ENCODE measurements at places on chromosomes 12 and 14.

- DNase-seq, result peak; percentile 73
Observed at GRCh38 chr12:33438851-33439586, 600 bp downstream of the SYT10 start.

DNA sequence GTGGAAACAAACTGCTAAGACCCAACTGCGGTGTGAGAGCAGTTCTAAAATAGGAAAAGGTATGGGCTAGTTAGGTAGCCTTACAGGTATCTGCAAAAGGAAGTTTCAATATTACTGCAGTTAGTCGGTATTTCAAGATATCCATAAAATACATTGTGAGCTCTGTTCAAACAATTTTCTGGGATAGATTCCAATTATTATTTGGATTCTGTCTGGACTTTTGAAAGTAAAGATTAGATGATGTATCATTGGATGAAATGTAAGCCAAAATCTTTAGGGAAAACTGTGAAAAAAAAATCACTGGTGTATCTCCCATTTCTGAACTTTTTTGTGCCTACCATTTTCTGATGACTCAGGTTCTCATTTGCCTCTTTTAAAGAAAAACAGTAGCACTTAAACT is 621.6 kb downstream of the CCER1 start:
- no peak for DNase-seq

DNA sequence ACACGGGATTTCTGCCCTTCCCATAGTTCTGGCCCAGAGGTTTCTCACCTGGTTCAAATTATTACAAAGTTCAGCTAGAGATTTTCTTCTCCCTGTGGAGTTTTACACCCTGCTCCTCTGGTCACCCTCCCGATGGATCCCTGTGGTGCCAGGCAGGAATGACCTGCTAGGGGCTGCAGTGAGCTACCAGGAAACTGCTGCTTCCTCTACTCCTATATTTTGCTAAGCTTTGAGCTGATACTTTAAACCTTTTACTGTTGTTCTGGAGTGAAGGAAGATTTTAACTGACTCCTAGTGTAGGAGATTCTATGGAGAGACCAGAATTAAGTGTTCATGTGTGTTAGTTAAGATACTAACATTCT is 30.4 kb upstream of the LRIG3 start:
- no peak for DNase-seq

GRCh38 chr12:29534935-29535334 is 37.4 kb upstream of the OVCH1 start:
- peak; percentile 10 for DNase-seq
